NCI-H187 treated with DMSO at 0.1 percent for 48 hours (cell line): ENCODE measurements at places on chromosomes 1 and 21.

DNA sequence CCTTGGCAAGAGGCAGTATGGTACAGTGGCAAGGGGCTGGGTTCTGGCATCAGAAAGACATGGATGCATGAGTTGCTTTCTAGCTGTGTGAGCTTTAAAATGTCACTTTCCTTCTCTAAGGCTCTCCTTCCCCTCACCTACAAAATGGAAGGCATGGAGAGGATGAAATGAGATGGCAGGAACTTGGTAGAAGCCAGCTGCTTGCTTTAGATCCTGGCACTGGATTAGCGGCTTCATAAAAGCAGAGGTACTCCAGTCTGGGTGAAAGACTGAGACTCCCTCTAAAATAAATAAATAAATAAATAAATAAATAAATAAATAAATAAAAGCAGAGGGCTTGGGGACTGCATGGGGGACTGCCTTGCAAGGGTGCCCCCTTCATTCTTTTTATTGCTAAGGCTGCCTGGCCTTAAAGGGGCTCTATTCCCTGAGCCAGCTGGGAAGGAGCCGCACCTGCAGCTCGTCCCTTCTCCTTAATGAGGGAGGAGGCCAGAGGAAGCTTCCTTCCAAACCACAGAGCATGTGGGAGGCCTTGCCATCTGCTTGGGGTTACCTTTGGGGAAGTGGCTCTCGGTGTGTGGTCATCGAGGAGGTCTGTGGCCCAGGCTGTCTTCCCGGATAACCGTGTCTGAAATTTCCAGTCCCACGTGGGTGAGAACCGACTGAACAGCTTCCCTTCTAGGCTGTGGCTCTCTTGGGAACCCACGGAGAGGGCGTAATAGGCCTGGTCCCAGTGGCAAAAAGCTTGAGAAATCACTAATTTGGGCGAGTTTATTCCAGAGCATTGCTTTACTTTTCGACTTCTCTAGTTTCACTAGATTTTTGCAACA, 2.0 kb upstream of the ATP13A2 start:
- no peak for DNase-seq

DNA sequence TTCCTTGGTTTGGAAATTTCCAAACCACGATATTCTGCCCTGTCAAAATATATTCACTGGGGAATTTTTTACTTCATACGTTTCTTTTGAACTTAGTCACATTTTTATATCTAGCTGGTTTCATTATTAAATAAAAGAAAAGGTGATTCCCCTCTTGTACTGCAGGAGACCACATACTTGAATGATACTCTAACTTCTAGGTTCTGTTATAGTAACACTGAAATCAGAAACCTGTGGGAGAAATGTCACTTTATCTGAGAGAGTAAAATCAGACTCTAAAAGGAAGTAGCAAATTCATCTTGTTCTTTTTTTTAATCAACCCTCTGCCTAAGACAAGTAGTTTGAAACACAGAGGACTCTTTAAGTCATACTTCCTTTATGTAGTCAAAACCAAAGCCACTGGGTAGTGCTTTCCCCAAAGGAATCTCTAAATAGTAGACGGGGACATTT, 34.4 kb downstream of the MRPL39 start:
- no peak for DNase-seq

- DNase-seq, result no peak
Measured at GRCh38 chr1:12430525-12430924, 187.5 kb downstream of the DHRS3 start.

DNA sequence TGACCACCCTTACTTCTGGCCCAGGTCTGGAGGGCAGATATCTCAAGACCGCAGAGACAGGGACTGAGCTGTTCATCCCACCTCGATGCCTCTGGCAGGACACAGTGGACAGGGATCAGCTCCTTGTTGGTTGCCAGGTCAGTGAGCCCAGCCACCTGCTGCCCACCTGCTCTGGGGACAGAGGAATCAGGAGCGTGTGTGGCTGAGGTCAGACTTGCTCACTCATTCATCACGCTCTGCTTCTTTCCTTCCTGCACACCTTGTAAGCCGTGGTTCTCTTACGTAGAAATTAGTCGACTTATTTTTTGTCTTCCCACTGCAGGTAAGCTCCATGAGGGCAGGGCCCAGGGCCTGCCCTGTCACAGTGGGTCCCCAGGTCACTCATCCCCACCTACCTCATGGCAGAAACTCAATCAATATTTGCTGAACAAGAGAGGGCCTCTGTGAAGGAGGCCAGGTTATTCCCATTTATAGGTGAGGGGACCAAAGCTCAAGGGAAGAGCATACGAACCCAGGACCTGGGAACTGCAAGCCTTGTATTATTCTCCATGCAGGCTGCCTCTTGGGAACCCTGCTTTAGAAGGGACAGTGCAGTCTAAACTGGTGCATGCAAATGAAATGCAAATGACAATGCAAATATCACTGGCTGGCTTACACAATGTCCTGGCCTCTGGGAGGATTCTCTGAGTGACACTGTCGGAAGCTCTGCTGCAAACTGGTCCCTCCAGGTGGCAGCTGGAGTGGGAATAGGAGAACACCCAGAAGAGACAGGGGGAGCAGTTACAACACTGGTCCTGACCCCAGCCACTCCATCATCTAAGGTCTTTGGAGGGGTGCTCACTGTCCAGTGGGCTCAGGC, 58.4 kb upstream of the PAX7 start:
- no peak for DNase-seq

GRCh38 chr1:6526316-6526715, 28.0 kb downstream of the NOL9 start:
- DNase-seq, result no peak

- no peak for DNase-seq
Measured at GRCh38 chr1:205199931-205200299, 11.6 kb downstream of the DSTYK start.

DNA sequence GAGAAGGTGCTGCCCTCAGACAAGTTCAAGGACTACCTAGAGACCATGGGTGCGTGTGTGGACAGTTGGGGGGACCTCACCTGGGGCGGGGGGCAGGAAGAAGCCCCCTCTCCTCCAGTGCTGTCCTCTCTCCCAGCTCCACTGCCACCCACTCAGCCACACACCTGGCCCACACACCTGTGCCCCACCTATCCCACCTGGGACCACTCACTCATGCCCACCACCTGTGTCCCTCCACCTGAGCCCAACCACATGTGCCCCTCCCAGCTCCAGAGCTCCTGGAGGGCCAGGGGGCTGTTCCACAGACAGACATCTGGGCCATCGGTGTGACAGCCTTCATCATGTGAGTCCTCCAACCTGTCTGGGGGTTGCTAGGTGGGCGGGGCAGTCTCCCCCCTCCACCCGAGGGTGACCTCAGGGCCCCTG, 29.0 kb downstream of the TRIM11 start:
- DNase-seq, result no peak

- DNase-seq, result no peak
Measured at GRCh38 chr1:235468004-235468403, 36.2 kb downstream of the B3GALNT2 start.

GRCh38 chr1:41917835-41918449, 780 bp downstream of the HIVEP3 start:
- no peak for DNase-seq

DNA sequence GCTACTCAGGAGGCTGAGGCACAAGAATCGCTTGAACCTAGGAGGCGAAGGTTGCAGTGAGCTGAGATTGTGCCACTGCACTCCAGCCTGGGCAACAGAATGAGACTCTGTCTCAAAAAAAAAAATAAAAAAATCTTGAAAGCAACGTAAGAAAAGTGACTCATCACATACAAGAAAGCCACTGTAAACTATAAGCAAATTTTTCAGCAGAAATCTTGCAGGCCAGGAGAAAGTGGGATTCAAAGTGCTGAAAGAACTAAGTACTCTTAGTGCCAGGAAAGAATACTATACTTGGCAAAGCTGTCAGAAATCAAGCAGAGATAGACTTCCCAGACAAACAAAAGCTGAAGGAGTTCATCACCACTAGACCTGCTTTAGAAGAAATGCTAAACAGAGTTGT, 4.4 kb upstream of the HMGN1 start:
- DNase-seq, result no peak

- no peak for DNase-seq
Measured at GRCh38 chr1:92356956-92357355, 58.1 kb downstream of the RPAP2 start.

DNA sequence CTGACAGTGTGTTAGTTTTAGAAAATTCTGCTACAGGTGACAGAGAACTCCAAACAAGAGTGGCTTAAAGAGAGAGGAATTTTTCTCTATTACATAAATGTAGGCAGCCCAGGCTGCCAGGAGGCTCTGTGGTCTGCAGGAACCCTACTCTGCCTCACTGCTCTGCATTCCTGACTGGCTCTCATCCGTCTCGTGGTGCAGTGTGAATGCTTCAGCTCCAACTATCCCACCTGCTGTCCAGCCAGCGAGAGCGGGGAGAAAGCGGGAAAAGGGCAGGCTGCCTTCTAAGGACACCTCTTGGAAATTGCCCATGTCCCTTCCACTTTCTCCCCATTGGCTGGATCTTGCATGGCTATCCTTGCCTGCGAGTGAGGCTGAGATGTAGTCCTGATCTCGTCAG, 131.3 kb downstream of the PEX14 start:
- no peak for DNase-seq

DNA sequence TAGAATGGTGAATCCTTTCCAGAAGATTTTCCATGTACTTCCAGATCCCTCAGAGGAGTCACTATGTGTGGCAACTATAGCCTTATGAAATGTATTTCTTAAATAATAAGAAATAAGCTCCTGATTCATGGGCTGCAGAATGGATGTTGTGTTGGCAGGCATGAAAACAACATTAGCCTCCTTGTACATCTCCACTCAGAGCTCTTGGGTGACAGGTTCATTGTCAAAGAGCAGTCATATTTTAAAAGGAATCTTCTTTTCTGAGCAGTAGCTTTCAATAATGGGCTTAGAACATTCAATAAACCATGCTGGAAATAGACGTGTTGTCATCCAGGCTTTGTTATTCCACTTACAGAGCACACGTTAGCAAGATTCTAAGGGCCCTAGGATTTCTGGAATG, 96.6 kb downstream of the CDC7 start:
- no peak for DNase-seq

DNA sequence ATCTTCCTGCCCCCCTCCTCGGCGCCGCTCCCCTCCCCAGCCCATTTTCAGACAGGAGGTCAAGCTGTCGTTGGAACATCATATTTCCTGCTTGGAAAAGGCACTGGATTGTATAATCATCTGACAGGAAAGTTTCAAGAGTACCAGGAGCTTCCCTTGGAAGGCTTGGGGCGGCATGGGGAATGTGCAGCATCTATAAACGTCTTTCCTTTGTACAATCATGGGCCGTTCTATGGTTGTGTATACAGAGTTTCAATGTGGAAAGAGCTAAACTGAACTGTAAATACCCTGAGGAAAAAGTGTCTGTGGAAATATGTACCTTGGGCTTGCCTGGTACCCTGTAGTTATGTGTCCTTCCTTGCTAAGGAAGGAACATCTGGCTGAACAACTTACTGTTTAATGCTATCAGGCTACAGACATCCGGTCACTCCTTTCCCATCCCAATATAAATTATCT, 368.1 kb upstream of the ADGRL2 start:
- DNase-seq, result no peak

DNA sequence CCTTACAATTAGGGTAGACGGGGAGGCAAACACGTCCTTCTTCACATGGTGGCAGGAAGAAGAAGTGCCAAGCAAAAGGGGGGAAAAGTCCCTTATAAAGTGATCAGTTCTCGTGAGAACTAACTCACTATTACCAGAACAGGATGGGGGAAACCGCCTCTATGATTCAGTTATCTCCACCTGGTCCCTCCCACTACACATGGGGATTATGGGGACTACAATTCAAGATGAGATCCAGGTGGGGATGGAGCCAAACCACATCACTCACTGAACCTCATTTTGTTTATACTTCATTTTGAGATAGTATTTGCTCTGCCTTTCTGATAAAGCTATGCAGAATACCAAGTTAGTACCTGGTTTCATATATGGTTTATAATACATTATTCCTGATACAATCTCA, 26.5 kb downstream of the APP start:
- DNase-seq, result no peak

DNA sequence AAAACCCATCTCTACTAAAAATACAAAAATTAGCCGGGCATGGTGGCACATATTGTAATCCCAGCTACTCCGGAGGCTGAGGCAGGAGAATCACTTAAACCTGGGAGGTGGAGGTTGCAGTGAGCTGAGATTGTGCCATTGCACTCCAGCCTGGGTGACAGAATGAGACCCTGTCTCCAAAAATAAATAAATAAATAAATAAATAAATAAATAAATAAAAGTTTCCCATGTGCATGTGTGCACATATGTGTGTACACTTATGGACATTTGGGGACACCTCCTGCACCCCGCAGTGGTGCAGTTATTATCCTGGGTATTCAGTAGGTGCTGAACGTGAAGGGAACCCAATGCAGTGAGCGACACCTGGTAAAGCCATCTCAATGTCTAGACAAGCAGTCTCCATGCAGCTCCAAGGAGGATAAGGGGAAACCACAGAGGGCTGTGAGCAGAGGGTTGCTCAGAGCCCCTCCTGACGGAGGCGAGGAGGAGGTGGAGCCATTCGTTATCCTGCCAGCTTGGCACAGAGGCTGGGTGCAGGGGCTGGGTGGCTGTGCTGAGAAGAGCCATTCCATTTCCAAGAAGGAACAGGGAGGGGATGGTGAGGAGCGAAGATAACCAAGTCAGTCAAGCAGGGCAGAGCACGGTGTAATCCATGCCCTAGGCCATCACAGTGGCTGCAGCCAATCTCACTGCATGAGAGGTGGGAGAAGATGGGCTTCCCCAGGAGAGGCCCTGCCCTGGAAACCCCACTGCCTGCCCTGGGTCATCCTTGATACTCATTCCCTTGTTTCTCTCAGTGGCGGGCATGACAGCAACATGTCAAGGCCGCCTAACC, 25.6 kb downstream of the UBIAD1 start:
- no peak for DNase-seq

GRCh38 chr21:45039317-45040156, 34.8 kb upstream of the ADARB1 start:
- DNase-seq, result no peak

- no peak for DNase-seq
Measured at GRCh38 chr1:63533931-63534330, 10.6 kb downstream of the EFCAB7 start.

- no peak for DNase-seq
Measured at GRCh38 chr1:68199603-68200002, 32.7 kb downstream of the WLS start.
